AML-193 (cell line): ENCODE measurements at places on chromosomes 1 and 21.
A peak's percentile ranks its signal among the peaks of the same experiment; 100 is the strongest.

DNA sequence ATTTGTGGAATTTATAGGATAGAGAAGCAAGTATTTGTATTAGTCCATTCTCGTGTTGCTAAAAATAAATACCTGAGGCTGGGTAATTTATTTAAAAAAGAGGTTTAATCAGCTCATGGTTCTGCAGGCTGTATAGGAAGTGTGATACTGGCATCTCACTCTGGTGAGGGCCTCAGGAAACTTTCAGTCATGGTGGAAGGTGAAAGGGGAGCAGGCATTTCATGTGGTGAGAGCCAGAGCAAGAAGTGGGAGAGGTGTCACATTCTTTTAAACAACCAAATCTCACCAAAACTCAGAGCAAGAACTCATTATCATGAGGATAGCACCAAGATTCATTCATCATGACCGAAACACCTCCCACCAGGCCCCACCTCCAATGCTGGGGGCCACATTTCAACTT lies 18.1 kb downstream of the SDCCAG8 start:
- DNase-seq: no peak

- no peak for DNase-seq
These were observed 30.5 kb downstream of the OR10J1 start for GRCh38 chr1:159469921-159470533.

DNA sequence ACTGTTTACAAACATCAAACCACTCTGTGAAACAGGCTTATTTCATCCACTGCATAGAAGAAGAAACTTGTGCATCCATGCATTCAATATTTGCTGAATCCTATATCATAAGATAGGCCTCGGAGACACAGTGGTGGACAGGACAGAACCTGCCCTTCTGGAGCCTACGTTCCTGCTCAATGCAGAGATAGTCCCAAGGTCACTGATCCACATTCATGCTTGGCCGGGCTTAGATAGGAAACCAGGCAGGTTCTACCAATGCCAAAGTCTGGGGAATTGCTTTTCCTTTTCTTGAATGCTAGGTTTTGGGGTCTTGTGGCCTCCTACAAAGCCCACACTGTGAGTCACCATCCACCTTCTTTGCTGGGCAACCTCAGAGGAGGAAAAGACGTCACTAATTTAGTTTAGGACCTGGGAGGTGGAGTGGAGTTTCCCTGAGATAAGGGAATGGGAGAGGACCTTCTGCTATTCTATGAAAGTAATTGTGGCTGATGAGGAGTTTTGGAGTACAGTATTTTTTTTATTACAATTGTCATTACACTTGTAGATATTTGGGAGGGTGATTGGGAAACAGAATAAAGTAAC lies 99.7 kb upstream of the CD34 start:
- DNase-seq: no peak

- no peak for DNase-seq
These were observed 16.5 kb downstream of the PIK3CD start for GRCh38 chr1:9668080-9668479.

DNA sequence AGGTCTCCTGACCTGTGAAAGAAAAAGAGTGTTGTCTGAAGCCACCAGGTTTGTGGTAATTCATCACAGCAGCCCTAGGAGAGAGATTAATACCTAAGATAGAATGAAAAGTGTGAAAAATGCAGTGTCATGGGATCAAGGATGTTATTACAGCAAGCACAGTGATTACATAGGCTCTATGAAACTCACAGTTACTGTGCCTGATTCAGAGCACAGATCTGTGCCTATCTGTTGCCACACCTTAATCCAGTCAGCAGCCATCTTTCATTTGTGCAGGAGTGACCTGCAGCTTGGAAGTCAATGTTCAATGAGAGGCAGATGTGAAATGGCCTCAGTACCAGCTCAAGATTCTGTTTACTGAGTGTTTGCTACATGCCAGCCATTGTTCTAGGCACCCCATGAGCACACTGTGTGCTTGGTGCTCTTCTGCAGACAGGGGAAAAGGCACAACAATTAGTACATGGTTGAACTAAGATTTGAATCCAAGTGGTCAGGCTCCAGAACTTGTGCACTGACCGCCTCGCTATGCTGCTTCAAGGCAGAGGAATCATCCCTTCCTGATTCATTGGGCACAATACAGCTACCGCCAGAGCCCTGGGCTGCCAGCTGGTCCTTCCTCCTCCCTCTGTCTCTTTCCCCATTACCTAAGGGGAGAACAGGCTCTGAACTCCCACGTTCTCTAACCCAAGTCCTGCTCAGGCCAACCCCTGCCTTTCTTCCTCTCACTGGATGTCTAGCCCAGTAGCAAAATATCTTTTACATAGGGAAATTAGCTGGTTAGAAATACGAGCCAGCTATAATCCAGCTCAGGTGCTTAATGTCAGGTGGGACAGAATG lies 56.3 kb upstream of the NEK2 start:
- DNase-seq: no peak

DNA sequence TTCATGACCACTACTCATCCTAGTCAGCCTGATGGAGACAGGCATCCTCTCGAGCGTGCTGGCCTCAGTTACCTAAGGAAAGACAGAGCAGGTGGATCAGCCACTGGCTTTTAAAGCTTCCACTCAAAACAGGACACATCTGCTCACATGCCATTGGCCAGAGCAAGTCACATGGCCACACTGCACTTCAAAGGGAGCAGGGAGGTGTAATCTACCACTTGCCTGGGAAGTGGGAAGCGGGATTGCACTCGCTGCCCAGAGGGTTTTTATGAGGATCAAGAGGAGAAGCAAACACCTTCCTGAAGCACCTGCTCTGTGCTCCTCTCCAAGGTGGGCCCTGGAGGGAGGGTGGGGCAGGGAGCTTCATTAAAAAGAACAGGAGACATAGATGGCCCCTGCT lies 108.0 kb downstream of the TAS1R2 start:
- DNase-seq: no peak

DNA sequence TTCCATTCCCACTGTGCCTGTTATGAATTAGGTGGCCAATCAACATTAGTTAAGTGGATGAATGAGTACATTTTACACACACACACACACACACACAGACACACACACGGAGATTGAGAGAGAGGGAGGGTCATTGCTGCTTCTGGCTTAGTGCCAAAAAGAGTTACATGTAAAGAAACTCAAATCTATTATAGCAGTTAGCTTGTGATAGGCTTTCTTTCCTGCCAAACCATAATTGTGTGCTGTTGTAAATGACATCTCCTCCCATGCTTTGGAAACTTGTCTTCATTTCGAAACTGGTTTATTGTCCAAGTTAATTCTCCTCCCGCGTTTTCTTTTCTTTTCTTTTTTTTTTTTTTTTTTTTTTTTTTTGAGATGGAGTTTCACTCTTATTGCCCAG lies 1.4 kb upstream of the MT1HL1 start:
- DNase-seq: no peak

GRCh38 chr1:248757784-248758195 lies 2.2 kb upstream of the LYPD8 start:
- DNase-seq: no peak

DNA sequence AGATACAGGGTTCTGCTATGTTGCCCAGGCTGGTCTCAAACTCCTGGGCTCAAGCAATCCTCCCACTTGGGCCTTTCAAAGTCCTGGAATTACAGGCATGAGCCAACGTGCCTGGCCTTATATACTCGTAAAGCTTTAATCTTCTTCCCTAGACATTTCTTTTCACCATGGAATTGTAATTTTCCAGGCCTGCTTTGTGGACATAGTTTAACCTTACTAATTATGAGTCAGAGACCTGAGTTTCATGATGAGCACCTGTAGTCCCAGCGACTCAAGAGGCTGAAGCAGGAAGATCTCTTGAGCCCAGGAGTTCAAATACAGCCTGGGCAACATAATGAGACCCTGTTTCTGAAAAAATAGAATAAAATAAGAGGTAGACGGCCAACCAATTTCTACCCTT lies 12.3 kb downstream of the PATJ start:
- no peak for DNase-seq

DNA sequence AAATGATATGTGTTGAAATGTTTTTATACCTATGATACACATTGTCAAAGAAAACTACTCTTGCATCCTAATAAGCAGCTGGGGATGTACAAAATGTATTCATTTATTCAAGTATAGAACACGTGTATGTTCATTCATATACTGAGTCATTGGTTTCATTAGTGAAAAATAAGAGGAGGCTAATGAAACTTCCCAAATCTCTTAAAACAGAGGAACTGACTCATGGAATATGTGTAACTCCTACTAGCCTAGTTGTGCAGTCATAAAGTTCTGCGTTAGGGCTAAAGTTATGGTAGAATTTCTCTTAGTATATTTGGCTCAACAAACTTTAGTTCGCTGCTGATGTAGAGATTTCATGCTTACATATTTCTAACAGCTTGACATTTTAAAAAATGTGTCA lies 441.6 kb downstream of the NCAM2 start:
- no peak for DNase-seq

DNA sequence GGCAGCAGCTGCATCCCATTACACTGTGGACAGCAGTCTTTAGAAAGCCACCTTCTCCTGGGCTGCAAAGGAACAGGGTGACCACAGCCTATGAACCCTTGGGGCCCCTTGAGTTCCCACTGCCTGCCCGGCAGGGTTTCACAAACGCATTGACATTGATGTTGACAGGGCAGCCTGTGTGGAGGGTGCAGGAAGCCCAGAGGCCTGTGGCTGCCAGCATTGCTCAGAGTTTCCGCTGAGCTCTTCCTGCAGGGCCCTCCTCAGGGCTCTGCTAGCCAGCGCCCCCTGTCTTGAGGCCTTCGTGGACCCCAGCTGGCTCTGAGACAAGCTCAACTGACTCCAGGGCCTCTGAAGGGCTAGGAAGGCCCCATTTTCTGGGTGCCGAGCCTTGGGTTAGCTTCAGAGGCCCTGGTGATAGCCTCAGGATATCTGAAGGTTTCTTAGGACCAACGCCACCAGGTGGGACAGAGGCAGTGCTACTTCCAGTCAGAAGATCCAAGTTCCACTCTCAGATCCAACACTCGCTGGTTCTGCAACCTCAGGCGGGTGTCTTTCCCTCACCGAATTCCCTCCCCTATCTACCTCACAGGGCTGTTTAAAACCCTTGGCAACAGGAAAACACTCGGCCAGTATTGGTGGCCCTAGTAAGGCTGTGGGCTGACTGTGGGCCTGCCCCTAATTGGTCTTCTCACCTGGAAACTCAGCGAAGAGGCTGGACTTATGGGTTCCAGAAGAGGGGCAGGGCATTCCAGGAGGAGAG lies 27.2 kb upstream of the EPS8L3 start:
- DNase-seq: peak; percentile 98

DNA sequence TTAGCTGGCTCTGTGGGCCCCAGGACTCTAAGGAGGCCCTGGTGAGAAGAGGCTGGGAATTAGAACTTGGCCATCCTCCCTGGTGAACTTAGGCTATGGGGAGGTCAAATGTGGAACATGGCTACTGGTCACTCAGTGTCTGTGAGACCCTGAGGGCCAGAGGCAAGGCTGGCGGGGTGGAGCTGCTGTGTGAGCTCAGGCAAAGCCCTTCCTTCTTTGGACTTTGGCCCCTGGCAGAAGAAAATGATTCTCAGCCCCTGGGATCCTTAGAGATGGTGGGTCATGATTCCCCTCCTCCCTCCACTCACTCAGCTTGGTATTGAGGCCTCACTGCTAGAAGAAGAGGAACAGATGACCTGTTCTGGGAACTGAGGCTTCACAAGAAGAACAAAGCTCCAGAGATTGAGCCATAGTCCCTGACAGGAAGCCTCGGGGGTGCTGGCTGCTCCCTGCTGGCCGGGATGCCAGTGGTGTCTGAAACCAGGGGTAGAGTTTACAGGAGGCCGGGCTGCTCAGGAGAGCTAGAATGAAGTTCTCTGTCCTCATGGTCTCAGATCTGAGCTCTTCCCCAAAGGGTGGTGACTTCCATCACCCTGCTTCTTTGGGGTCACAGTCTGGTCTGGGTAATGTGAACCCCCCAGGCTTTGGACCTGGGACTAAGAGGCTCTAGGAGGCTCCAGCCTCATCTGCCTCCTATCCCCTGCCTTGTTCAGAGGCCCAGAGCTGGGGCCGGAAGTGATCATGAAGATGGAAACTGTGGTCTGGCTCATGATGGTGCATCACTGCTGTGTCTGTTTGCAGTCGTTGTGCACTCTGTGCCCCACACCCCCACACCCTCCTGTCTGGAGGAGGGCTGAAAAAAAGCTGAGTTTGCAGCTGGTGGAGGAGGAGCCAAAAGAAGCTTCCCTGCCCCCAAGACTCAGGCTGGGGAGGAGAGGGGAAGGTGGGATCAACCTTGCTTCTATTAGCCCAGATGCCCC lies 905 bp downstream of the BTBD19 start:
- peak; percentile 91 for DNase-seq

- no peak for DNase-seq
These were observed 282.8 kb downstream of the ZNF648 start for GRCh38 chr1:181778640-181779260.

DNA sequence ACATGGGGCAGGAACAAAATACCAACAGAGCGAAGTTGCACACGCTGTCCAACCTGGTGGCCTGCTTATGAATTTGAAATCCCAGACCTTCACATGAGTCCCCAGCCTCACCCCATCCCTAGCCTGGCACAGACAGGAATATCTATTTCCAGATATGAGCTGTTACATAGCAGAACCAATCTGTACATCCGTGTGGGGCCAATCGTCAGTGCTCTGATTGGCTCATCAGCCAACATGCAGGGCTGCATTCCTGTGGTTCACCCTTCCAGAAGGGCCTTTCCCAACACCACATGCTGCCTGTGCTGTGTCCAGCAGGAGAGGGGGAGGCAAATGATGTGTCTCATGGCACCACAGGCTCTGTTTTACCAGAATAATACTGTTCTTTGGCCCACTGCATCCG lies 31.3 kb downstream of the CCN1 start:
- no peak for DNase-seq

GRCh38 chr1:116130356-116130755 lies 19.2 kb downstream of the MAB21L3 start:
- DNase-seq: no peak

DNA sequence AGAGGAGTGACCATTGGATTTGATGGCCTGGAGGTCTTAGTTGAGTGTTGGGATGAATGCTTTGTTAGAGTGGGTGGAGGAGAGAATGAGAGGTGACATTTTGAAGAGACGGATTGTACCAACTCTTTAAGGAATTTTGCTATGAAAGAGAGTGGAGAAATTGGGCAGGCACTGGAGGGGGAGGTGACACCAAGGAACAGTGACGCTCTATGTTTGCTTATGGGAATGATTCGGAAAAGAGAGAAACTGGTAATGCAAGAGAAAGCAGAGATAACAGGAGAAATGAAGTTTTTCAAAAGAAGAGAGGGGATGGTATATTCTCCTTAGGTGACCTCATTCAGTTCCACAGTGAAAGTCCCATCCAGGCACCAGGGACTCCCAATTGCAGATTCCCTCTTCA lies 24.5 kb upstream of the PADI2 start:
- DNase-seq: no peak

DNA sequence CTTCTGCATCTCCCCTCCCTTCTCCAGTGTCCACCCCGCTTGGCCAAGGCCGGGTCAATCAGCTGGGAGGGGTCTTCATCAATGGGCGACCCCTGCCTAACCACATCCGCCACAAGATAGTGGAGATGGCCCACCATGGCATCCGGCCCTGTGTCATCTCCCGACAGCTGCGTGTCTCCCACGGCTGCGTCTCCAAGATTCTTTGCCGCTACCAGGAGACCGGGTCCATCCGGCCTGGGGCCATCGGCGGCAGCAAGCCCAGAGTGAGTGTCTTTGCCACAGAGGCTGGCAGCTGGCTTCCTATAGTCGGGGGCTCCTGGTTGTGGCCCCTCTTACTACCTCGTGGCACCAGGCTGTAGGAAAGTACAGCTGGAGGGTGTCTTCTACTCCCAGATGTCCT lies 3.6 kb downstream of the PAX7 start:
- DNase-seq: no peak
